ENCODE measurements at places on chromosomes 3 and 15. TPM values are rescaled to one million over a fixed set of nuclear protein-coding genes. Genes with fewer than 3 reads are reported as not detected.

The SCAMP5 gene
- polyA plus RNA-seq = 1.2 TPM

The SOX14 gene
- polyA plus RNA-seq = not detected

The LRIG1 gene
- polyA plus RNA-seq = 35.6 TPM

The ERC2 gene
- polyA plus RNA-seq = 18.1 TPM

The SLC35G2 gene
- polyA plus RNA-seq = 3.4 TPM

The TPRG1 gene
- polyA plus RNA-seq = 0.09 TPM

The SERINC4 gene
- polyA plus RNA-seq = 0.44 TPM

The TATDN2 gene
- 7.7 TPM for polyA plus RNA-seq

The GRM2 gene
- 0.39 TPM for polyA plus RNA-seq

The ABI3BP gene
- polyA plus RNA-seq = 1.5 TPM

The NT5DC2 gene
- polyA plus RNA-seq = 113 TPM

The KNG1 gene
- polyA plus RNA-seq = not detected

The CCR9 gene
- 0.22 TPM for polyA plus RNA-seq

The POPDC2 gene
- polyA plus RNA-seq = 68.0 TPM

The CCK gene
- polyA plus RNA-seq = not detected

The FANCD2OS gene
- not detected for polyA plus RNA-seq

The SLC35A5 gene
- polyA plus RNA-seq = 29.2 TPM

The ATP11B gene
- polyA plus RNA-seq = 17.9 TPM

The PEX5L gene
- polyA plus RNA-seq = 0.07 TPM

The ANKUB1 gene
- polyA plus RNA-seq = not detected

The NR1I2 gene
- polyA plus RNA-seq = not detected

The DAZL gene
- not detected for polyA plus RNA-seq

The CDC25A gene
- polyA plus RNA-seq = 12.8 TPM

The TMEM158 gene
- polyA plus RNA-seq = 3.5 TPM

The CA12 gene
- polyA plus RNA-seq = not detected
